Hematopoietic multipotent progenitor cell treated with erythropoietin and hydrocortisone succinate and interleukin-3 and kit ligand, for 6 days (in vitro differentiated cells): ENCODE measurements at places on chromosomes 2 and 18.

DNA sequence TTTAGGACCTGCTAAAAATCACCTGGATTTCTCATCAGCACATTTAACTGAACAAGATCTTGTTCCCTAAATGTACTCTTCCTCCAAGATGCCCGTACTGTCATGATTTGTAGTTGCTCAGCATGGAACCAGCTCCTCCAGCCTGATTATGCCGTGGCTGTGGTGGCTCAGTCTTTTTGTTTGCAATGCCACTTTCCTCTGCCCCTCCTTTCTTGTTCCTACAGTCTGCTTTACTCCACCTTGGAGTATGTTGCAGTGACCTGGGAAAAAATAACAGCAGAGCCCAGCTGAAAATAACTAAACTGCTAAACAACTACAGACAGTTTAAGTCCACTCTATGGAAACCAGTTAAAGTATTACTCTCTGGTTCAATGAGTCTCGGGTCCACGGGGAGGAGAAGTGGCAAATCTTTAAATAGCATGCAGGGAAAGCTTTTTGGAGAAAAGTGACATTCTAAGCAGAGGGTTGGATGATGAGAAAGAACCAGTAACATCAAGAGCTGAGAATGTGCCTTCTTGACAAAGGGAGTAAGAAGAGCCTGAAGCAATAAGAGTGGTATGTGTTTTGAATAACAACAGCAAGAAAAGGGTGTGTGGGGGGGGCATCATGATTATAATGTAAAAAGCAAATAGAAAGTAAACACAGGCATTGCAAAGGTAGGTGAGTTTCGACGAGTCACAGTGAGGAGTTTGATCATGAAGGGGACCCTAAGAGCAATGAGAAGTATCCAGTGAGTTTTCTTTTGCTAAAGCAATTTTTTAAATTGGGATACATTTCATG is 225.7 kb downstream of the TMX3 start:
- DNase-seq = no peak

DNA sequence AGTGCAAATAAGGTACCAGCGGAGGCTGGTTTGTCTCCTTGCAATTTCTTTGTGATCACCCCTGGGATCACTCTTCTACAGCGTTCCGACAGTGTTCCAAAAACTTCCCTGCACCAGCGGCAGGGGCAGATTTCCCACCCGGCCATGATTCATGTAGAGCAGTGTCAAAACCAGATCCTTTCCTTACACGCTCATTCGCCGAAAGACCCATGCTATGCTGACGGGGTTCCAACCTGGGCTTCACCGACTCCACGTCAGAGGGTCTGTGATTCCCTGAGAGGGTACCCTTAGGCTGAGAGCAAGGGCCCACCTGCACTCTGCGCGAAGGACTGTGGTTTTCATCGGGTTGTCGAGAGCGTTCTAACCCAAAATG is 423 bp upstream of the TTC27 start:
- DNase-seq = peak; percentile 50

DNA sequence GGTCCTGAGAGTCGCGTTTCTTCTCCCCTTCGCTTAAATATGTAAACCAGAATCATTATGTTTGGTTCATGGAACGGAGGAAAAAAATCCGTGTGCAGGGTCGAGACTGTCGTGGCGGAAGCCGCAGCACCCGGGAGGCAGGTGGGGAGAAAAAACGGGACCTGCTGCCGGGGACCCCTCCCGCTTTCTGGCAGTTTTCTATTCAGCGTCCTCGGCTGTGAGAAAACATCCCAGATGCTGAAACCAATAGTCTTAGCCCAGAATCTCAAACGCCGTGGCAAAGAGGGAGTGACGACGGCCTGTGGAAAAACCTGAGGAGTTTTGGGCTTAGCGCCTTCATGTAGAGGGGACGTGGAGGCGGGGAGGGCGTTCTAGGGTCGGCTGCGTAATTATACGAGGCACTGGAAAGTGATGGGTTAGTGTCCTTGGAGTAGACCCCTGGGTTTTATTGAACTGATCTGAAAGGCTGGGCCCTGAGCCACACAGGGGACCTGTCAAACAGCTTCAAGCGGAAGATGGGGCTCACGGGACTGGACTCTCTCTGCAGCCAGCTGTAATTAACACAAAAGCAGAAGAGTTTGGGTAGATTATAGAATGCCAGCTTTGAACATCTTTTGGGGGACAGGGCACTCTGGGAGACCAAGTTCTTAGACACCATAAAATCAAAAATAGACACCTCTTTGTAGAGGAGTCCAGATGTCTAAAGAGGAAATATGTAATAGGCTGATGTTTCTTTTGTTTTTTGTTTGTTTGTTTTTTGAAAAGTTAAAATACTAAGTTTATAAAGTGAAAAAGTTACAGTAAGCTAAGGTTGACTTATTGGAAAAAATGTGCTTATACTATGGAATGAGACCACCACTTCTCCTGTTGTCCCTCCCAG is 834 bp upstream of the BUB1 start:
- peak; percentile 77 for DNase-seq

- DNase-seq = peak; percentile 93
Measured at GRCh38 chr18:35110554-35111485, 69.6 kb downstream of the MAPRE2 start.

DNA sequence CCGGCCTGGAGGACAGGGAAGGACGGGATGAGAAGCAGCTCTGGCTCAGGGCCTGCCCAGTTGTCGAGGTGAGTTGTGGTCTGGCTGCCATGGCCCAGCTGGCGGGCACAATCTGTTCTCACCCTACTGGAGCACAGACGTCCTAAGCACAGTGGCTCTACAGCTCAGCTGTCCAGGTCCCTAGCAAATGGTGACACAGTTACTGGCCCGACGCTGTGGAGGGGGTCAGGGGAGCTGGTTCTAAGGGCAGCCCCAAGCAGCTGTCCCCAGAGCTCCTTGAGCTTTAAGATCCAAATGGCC is 32.9 kb downstream of the KCNK3 start:
- no peak for DNase-seq

GRCh38 chr2:19471491-19471890 is 113.1 kb upstream of the OSR1 start:
- DNase-seq = no peak

- no peak for DNase-seq
Measured at GRCh38 chr2:139469985-139470384, 689.8 kb upstream of the NXPH2 start.

- DNase-seq = peak; percentile 22
Measured at GRCh38 chr2:225598426-225598825, 198.9 kb downstream of the NYAP2 start.

GRCh38 chr2:3651691-3652648 is 6.0 kb upstream of the ALLC start:
- peak; percentile 54 for DNase-seq

GRCh38 chr2:146467425-146467824 is 1377.4 kb upstream of the ACVR2A start:
- DNase-seq = no peak

DNA sequence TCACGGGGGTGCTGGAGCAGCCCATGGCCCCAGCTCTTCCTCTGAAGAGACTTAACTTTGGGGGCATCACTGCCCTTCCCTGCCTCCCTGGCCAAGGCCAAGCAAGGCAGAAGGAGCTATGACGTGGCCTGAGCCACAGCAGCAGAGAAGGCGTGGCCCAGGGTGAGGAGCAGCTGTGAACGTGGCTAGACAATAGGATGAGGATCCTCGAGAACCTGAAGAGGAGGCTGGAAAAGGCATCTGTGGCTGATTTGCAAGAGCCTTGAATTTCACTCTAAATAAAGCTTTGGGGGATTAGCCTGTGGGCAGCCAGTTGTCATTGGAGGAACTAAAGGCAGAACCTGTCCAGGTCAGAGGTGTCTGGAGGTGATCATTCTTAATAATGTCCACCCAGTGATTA is 652.9 kb upstream of the ID2 start:
- DNase-seq = no peak

DNA sequence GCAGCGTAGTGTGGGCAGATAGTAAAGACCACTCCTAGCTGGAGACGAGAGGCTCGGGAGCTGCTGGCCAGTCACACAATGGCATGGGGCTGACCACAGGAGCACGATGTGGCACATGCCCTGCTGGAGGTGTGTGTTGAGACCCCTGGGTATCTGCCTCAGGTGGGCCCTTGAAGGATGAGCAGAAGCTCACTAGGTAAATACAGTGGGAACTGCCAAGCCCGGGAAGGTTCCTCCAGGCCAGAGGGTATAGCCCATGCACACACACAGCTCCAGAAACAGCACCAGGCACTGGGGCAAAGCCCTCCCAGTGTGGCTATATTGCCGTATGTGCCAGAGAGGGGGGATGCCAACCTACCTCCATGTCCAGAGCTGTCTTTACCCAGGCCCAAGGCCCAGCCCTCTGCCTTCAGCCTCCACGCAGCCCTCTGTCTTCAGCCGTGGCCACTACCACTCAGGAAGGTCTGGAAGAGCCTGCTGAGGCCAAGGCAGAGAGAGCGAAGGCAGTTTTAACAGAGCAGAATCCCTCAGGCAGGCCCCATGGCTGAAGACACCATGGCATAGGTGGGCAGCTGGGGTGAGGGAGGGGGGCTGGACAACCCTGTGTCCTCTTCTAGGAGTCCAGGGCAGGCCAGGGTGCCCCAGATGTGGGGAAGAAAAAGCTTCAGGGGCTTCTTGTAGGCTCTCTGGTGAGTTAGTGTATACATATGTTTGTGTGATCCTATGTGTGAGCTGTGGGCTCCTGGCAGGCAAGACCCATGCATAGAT is 7.0 kb upstream of the ARID5A start:
- DNase-seq = no peak

DNA sequence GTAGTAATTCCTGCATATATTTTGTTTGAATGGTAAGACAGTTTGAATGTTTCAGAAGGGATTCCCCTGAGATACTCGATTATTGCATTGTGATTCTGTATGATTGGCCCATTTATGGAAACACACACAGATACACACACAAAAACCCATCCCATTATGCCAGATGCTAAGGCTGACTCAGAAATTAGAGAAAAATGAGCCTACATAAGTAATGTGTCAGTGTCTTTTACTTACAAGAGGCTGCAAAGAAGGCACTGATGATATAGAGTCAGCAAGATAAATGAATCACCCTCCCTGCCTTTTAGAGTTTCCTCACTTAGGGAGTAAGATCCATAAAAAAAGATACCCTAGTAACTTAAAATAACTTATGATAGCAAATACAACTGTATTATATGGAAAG is 1481.1 kb upstream of the ACVR2A start:
- no peak for DNase-seq

- peak; percentile 88 for DNase-seq
Measured at GRCh38 chr18:9016633-9017166, 85.8 kb upstream of the NDUFV2 start.

GRCh38 chr18:48354746-48355260 is 54.4 kb downstream of the ZBTB7C start:
- DNase-seq = no peak

GRCh38 chr2:145724311-145724898 is 1204.5 kb upstream of the ZEB2 start:
- DNase-seq = peak; percentile 59

- DNase-seq = no peak
Measured at GRCh38 chr2:160109243-160109642, 46.8 kb upstream of the PLA2R1 start.

- peak; percentile 31 for DNase-seq
Measured at GRCh38 chr18:3104190-3105054, 91.5 kb upstream of the LPIN2 start.

DNA sequence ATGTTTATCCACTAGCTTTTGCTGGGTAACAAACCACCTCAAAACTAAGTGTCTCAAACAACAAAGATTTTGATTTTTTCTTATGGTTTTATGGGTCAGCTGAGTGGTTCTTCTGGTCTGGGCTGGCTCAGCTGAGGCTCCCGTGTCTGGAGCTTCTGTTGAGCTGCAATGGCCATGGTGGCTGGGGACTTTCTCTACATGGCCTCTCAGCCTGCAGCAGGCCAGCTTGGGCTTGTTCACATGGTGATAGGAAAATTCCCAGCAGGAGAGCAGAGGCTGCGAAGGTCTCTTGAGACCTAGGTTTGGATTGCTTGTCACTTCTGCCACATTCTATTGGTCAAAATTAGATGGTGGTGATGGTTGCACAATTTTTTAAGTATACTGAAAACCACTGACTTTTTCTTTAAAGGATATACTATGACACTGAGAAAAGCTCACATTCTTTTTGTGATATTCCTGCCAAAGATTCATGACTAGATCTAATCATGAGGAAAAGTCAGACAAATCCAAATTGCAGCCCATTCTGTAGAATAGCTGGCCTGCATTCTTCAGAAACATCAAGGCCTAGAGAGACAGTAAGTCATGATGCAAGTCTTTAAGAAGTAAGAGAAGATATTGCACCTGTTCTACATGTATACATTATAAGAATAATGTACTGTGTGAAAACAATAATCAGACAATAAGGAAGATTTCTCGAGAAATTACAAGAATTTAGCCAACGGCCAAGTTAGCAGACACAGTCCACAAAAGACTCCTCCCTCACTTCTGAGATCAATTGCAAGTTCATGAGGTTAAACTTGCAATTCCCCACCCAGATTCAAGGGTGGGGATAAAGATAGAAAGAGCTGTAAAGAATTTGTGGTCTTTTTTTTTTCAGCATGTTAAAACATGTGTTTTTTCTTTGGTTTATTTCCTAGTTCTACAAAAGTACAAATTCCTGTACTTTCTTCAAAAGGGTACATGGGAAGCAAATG is 35.0 kb upstream of the IL1R2 start:
- DNase-seq = no peak

DNA sequence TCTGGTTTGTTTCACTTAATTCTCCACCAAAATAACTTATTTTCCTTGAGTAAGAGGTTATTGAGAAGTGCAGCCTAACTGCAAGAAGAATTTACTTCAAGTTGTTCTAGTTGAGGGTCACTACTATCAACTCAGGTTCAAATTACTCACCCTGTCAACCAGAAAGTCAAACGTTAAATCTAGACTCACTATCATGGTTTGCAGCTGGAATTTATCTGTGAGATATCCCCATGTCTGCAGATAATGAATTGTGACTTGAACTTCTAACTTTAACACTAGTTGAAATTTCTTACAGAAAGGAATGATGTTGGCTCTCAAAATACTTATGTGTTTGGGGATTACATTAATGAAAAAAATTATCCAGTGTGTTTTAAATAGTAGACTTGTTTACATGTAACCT is 1145.7 kb upstream of the NXPH2 start:
- DNase-seq = no peak

DNA sequence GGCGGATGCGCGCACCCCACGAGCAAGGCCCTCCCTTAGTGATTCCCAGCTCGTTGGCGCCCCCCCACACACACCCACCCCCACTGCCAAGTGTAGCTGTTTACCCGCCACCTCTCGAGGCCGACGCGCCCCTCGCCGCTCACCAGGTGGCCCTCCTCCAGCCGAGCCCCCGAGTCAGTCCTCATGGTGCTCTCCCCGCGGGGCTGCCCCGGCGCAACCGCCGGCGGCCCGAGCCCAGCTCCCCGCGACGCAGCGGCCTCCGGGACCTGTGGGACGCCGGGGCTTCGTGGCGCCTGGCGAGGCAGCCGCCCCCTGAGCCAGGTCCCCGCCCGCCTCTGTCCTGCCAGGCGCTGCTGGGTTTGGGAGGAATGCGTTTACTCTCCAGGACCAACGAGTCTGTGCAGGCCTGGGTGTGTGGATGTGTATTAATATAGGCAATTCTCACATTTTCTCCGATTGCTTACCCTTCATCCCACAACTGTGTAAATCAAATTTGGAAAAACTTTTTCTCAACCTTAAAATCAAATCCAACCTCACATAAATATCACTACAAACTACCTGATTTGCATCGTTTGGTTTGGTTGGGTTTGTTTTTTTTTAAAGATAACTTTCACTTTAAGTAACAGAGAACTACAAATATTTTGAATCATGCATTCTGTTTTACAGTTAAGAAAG is at the start of gene TMEM237:
Gene TMEM237 (minus strand): TSS at position 288 of the 675 bp plus-strand sequence. CDS start 103 bp downstream, at position 185.
- DNase-seq = peak; percentile 30
